ENCODE measurements at places on chromosomes 1 and 21.
A peak's percentile ranks its signal among the peaks of the same experiment; 100 is the strongest.

DNA sequence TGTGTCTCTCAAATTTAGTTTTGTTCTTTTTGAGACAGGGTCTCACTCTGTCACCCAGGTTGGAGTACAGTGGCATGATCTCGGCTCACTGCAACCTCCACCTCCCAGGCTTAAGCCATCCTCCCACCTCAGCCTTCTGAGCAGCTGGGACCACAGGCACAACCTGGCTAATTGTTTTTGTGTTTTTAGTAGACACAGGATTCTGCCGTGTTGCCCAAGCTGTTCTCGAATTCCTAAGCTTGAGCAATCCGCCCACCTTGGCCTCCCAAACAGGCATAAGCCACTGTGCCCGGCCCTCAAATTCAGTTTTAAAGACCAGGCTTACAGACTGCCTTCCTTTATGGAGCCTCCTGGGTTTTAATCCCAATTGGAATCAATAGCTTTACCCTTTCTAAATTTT is 83.7 kb upstream of the SELENON start:
- peaks cover 1% of the 10 kb centered on the region for H3K36me3 ChIP-seq
- no peak overlapping the region for H3K27ac ChIP-seq
- peaks cover 30% of the 10 kb centered on the region for H3K4me1 ChIP-seq
- H3K4me3 ChIP-seq: no peak overlapping the region
- no peak for DNase-seq

- H3K36me3 ChIP-seq: peaks cover 4% of the 10 kb centered on the region
- H3K4me1 ChIP-seq: no peaks in the 10 kb centered on the region
- peaks cover 46% of the 10 kb centered on the region for H3K27me3 ChIP-seq
- DNase-seq: no peak
Measured at GRCh38 chr1:247857069-247857984, at the start of gene TRIM58. Gene TRIM58, plus strand, starts transcription at chr1:247857187. Its CDS starts 60 bp downstream, at chr1:247857247.

DNA sequence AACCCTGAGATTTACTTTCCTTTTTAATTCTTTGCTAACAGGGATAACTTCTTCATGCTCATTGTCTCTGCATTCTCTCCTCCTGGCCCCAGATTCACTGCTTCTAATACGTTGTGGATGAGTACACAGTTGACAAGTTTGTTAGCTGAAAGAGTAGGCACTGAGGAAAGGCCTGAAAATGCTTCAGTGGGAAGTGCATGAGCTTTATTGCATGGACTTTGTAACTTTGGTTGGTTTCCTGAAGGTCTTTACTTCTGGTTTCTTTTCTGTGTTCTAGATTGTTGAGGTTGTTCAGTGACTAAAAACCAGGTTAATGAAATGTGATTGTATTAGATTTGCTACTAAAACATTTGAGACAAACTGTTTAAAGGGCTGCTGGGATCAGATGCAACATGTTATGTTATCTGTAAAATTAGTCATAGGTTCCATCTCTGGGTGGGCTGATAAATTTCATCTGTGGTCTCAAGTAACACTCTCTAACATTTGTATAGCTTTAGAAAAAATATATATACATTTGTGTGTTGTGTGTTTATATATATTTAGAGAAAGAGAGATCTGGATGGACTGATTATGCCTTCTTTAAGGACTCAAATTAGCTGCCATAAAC is 19.1 kb downstream of the LRIG2 start:
- H3K36me3 ChIP-seq: peaks cover 37% of the 10 kb centered on the region
- H3K27ac ChIP-seq: no peak overlapping the region
- H3K4me3 ChIP-seq: no peak overlapping the region
- peaks cover 14% of the 10 kb centered on the region for H3K4me1 ChIP-seq
- H3K27me3 ChIP-seq: no peaks in the 10 kb centered on the region

- no peak for DNase-seq
- no peak overlapping the region for H3K27ac ChIP-seq
- no peaks in the 10 kb centered on the region for H3K27me3 ChIP-seq
- H3K4me3 ChIP-seq: no peak overlapping the region
- no peaks in the 10 kb centered on the region for H3K4me1 ChIP-seq
Measured at GRCh38 chr1:102463328-102463727, 466.6 kb upstream of the OLFM3 start.

- H3K4me3 ChIP-seq: no peak overlapping the region
- no peak overlapping the region for H3K27ac ChIP-seq
- DNase-seq: no peak
- no peaks in the 10 kb centered on the region for H3K27me3 ChIP-seq
- H3K36me3 ChIP-seq: no peaks in the 10 kb centered on the region
- no peaks in the 10 kb centered on the region for H3K4me1 ChIP-seq
Measured at GRCh38 chr1:246032984-246033383, 474.1 kb downstream of the SMYD3 start.

DNA sequence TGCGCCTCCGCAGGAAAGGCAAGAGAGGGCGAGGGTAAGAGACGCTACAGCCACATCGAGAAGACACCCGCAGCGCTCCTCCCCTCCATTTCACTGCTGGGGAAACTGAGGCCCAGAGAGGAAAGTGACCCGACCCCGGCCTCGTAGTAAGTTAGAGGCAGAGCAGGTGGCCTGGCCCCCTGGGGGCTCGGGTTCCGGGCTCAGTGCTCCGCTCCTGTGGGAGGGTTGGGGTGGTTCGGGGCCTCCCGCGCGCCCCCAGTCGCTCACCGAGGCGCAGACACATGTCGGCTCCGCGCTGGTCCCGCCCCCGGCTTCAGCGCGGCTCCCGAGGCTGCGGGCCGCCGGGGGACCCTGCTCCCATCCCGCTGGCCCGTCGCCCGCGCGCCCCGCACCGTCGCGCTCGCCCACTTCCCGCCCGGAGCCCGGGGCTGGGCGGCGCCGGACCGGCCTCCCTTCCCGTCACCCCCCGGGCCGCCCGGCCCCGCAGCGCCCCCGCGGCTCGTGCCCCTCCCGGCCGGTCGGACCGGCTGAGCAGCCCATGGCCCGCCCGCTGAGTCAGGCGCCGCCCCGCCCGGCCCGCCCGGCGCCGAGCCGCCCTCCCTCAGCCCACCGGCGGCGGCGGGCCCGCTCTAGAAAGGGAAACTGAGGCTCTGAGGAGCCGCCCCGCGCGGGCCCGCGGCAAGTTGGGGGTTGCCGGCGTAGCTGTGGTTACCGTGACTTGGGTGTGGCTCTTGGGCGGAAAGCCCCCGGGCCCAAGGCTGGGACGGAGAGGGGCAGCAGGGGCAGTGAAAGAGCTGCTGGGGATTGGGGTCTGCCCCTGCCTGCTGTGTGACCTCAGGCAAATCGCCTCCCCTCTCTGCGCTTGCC is at the start of gene TMEM54:
Gene TMEM54 (minus strand): TSS at position 434 of the 867 bp plus-strand sequence. CDS start 151 bp downstream, at position 283.
- peaks cover 5% of the 10 kb centered on the region for H3K4me1 ChIP-seq
- DNase-seq: no peak
- H3K4me3 ChIP-seq: peak within 1 kb of the TSS; percentile 77
- H3K36me3 ChIP-seq: peaks cover 9% of the 10 kb centered on the region

DNA sequence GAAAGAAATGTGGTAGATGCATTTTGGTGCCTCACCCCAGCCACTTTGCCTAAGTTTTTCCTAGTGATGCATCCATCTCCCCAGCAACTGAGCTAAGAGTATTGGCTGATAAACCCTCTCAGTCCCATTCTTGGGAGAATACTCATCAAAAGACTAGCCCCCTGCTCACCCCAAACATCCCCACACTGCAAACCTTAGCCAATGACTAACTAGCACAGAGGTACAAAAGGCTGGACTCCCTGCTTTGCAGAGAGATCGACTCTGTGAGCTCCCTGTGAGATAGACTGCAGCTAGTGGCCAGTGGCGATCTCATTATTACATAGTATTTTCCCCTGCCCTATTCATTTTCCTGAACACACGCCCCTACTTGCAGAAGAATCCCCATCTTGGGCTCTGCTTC is 155.3 kb downstream of the HHIPL2 start:
- no peak overlapping the region for H3K27ac ChIP-seq
- no peak for DNase-seq
- H3K4me1 ChIP-seq: no peaks in the 10 kb centered on the region
- no peaks in the 10 kb centered on the region for H3K36me3 ChIP-seq
- peaks cover 40% of the 10 kb centered on the region for H3K27me3 ChIP-seq

- H3K4me3 ChIP-seq: no peak overlapping the region
- no peaks in the 10 kb centered on the region for H3K27me3 ChIP-seq
- DNase-seq: no peak
- no peaks in the 10 kb centered on the region for H3K36me3 ChIP-seq
- no peaks in the 10 kb centered on the region for H3K4me1 ChIP-seq
Measured at GRCh38 chr1:188194916-188195315, 1366.2 kb downstream of the PLA2G4A start.

DNA sequence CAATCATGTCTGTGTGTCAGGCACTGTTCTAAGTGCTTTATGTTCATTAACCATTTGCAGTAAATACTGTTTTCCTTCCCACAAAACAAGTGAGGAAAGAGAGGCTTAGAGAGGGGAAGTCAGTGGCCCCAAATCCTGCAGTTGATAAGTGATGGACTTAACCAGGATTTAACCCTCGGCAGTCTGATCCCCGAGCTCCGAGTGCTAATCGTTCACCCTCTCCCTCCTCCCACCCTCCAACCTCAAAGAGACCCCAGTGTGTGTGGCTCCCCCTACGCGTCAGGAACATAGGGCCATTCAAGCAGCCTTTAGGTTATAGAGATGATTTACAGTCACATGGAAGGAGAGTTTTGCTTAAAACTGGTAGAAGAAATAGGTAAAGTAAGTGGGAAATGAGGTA is 47.2 kb downstream of the SCCPDH start:
- H3K36me3 ChIP-seq: peaks cover 5% of the 10 kb centered on the region
- DNase-seq: no peak
- H3K4me3 ChIP-seq: no peak overlapping the region
- no peaks in the 10 kb centered on the region for H3K4me1 ChIP-seq
- no peak overlapping the region for H3K27ac ChIP-seq

DNA sequence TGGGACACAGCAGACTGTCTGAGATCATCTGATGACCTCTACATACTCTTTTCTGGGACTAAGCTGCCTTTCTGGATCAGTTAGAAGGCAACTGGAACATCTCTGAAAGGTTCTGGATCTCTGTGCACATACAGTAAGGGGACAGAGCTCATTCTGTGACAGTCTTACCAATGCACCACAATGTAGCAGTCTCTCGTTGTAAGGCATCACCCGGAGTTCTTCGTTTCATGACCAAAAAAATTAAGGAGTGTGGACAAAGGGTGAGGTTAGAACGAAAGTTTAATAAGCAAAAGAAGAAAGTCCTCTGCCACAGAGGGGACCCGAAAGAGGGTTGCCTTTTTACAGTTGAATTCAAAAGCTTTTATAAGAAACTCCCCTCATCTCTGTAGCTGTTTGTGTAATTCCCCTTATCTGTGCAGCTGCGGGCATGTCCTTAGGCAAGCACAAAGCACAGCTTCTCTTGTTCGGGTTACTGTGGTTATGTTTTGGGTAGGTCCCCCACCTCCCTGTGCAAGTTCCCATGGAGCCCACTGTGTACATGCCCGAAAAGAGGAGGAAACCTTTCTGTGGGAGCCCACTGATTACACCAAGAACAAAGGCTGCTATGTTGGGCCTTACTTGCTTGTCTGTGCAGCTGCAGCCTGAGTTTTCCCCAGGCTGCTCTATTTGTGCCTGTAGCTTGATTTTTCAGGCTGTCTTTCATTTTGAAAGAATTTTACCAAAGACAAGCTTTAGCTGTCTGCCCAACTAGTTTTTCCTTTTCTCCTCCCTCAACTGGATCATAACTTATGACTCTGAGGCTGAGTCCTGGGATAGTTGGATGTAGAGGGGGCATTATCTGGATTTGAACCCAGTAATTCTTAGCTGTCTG is 53.1 kb upstream of the CACNA1E start:
- H3K27ac ChIP-seq: no peak overlapping the region
- H3K4me1 ChIP-seq: peaks cover 5% of the 10 kb centered on the region

GRCh38 chr1:98323388-98323787 is 338.1 kb upstream of the SNX7 start:
- peak overlapping the region; percentile 76 for H3K4me3 ChIP-seq
- no peak for DNase-seq
- H3K27me3 ChIP-seq: no peaks in the 10 kb centered on the region
- peaks cover 6% of the 10 kb centered on the region for H3K36me3 ChIP-seq

- no peaks in the 10 kb centered on the region for H3K4me1 ChIP-seq
- no peak overlapping the region for H3K4me3 ChIP-seq
- H3K27me3 ChIP-seq: no peaks in the 10 kb centered on the region
- H3K27ac ChIP-seq: no peak overlapping the region
- H3K36me3 ChIP-seq: no peaks in the 10 kb centered on the region
Measured at GRCh38 chr21:31252611-31253010, 91.5 kb downstream of the TIAM1 start.

DNA sequence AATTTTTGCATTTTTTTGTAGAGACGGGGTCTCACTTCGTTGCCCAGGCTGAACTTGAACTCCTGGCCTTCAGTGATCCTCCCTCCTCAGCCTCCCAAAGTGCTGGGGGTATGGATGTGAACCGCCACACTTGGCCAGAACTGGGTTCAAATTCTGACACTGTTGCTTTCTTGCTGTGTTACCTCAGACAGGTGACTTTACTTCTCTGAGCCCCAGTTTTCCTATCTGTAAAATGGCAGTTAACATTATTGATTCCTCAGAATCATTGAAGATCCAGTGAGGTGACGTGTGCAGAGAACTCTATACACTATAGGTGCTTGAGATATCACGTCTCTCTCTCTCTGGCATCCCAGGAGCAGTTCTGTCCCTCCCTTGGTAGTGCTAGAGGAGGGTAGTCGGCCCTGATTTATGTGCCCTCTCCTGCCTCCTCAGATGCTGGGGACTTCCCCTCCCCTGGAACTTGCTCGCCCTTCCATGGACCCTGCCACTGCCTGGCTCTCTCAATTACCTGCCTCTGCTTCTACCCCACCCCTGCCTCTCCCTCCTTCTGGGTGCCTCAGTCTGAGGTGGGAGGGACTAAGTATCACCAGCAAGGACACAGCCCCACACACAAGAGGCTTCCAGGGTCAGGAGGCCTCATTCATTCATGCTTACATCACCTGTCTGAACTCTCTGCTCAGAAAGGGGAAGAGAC is 2.8 kb upstream of the HPCA start:
- peaks cover 64% of the 10 kb centered on the region for H3K27me3 ChIP-seq
- no peak overlapping the region for H3K4me3 ChIP-seq
- peaks cover 5% of the 10 kb centered on the region for H3K36me3 ChIP-seq
- no peak for DNase-seq

DNA sequence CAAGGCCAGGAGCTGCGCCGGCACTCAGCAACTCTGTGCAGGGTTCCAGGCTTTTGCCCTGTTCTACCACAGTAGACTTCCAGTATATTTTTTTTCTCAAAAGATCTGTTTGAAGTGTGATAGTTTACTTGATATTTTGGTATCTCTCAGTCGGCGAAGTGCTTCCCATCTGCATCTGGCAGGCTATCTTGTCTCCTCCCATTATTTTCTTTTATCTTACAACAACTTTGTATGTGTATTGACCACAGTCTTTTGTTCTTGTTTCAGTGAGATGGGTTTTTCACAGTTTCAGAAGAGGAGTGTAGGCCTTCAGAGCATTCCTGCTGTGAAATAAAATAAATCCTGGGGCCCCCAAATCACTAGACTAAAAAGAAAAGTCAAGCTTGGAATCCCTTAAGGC is 292.9 kb downstream of the PTGER3 start:
- H3K36me3 ChIP-seq: peaks cover 1% of the 10 kb centered on the region
- H3K27me3 ChIP-seq: no peaks in the 10 kb centered on the region
- no peaks in the 10 kb centered on the region for H3K4me1 ChIP-seq

DNA sequence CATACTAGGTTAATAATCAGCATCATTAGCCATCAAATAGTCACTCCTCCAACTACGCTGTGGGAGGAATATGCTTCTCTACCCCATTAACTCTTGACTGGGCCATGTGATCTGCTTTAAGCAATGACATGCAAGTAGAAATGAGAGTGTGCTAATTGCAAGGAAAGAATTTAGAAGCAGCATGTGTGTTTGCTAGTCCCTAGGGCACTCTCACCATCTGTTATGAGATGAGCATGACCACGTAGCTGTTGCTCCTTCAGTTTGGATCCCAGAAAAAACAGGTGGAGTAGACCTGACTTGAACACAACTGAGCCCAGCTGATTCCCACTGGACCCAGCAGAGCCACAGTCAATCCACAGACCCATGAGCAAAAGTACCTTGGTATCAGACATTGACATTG is 19.7 kb upstream of the RGS7 start:
- no peaks in the 10 kb centered on the region for H3K27me3 ChIP-seq
- H3K27ac ChIP-seq: no peak overlapping the region
- no peaks in the 10 kb centered on the region for H3K36me3 ChIP-seq
- H3K4me3 ChIP-seq: no peak overlapping the region
- DNase-seq: no peak

Data from central memory CD8-positive, alpha-beta T cell (primary cell).